ENCODE measurements at places on chromosomes 4 and X.

GRCh38 chr4:35102066-35102465 is 1142.2 kb downstream of the ARAP2 start:
- DNase-seq = no peak

DNA sequence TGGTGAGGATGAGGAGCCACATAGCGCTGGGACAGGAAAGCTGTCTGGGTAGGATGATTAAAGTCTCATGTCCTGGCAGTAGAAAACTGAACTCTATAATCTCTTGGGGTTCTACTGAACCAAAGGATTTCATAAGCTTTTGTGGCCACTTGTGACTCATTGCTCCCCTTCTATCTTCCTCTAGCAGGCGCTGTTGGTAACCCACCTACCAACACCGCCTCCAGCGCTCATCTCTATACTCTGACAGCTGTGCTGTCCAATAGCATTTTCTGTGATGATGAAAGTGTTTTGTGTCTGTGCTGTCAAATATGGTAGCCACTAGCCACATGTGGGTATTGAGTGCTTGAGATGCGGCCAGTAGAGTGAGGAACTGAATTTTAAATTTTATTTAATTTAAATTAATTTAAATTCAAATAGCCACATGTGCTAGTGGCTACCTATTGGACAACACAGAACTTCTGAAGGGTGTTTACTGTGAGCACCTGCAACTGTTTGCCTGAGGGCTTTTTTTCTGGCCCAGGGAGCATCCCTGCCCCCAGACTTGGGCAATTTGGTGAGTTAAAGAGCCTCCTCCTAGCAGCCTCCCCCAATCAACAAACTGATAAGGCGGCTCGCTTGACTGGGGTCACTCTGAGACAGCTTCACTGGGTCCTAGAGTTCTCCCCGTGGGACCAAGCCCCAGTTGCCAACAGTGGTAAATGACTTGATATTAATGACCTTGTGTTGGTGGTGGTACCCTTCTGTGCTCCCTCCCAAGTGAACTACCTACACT is 169.2 kb upstream of the ATP6AP2 start:
- no peak for DNase-seq

DNA sequence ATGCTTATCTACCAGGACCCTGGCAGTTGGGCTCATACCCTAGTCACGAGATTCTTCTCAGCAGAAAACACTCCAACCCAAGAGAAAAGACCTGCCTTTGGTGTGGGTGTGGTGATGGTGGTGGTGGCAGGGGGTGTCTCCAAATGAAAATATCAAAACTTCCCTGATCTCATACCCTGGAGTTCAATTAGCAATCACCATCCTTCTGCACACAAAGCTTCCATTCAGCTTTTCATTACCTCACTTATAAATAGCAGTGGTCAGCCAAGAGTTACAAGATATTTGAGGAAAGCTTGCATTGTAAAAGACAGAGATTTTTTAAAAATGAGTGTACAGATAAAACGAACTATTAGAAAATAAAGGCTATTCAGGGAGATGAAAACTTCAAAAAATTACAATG is 580.8 kb upstream of the MAGEB2 start:
- DNase-seq = no peak

GRCh38 chrX:13365161-13365560 is 45.3 kb upstream of the ATXN3L start:
- DNase-seq = no peak

- DNase-seq = no peak
Observed at GRCh38 chr4:113684534-113685091, 76.9 kb downstream of the CAMK2D start.

DNA sequence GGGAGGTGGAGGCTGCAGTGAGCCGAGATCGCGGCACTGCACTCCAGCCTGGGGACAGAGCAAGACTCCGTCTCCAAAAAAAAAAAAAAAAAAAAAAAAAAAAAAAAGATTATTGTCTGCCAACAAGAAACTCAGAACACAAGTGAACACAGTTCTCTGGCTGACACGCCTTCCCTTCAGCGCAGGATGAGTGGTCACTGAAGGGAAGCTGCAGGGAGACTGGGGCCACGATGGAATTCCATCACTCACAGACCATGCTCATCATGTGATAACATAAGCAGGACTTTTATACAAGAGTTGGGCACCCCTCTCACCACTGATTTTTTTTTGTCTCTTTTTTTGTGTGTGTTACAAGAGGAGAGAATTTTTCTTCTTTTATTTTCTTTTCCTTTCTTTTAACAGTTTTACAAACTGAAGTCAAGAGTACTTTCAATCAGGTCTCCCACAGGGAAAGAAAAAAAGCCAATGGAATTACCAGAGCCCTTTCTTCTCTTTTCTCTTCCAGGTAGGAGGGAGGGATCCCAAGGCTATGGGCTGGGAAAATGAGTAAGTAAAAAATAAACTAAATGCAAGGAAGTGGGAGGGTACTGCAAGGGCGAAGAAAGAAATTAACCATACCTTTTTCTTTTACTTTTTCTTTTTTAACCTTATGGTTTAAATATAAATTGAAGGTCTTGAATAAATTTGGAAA is 435.6 kb downstream of the GPM6A start:
- no peak for DNase-seq

GRCh38 chrX:104618106-104618895 is 52.3 kb downstream of the IL1RAPL2 start:
- no peak for DNase-seq

GRCh38 chr4:48483777-48484493 is 792 bp downstream of the SLC10A4 start:
- DNase-seq = peak; percentile 12

DNA sequence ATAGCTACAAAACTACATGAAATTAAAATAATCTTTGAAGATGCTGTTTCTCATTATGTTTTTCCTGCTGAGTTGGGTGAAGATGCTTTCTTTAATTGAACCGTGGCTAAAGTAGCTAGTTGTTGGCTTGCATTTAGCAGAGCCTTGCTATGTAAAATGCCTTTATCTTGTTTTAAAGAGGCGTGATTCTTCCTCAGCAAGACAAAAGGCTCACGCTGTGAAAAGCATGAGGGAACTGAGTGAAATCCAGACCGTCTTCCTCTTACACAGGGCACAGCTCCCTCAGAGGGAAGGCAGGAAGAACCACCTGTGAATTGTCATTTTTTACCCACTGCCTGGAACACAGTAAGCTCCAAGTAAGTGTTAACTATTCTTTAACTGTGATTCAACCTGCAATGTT is 39.0 kb upstream of the ZNF518B start:
- DNase-seq = no peak

DNA sequence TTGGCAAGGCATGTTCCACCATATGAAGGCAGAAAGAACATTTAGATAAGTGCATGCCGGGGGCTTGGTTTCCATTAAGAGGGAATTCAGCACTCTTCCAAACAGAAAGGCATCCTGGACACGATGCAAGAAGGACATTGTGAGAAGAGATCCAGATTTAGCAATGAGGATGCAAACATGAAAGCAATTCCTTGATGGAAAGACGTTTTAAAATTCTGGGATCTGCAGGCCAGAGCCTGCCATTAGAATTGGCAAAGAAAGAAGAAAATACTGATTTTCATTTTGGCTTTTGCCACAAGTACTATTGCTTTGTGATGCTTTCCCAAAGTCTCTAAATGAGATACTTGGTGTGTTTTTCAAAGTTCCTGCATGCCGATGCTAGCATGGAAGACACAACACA is 367.6 kb downstream of the PPP3CA start:
- no peak for DNase-seq

DNA sequence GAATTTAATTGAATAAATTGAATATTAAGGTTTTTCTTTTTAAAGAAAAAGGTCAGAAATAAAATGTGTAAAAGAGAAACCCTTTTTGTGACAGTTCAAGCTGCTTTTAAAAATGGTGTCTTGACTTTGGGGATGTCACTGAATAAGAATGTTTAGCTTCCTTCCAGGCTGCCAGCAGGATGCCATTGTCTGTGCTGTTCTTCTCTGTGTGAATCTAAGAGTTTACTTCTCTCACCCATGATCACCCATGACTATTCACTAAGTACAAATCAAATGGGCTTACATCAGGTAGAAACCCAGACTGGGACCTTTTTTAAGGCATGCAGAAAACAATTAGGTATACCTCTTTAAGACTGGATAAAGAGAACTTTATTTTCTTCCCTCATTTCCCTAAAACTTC is 115.3 kb downstream of the DACH2 start:
- DNase-seq = no peak

DNA sequence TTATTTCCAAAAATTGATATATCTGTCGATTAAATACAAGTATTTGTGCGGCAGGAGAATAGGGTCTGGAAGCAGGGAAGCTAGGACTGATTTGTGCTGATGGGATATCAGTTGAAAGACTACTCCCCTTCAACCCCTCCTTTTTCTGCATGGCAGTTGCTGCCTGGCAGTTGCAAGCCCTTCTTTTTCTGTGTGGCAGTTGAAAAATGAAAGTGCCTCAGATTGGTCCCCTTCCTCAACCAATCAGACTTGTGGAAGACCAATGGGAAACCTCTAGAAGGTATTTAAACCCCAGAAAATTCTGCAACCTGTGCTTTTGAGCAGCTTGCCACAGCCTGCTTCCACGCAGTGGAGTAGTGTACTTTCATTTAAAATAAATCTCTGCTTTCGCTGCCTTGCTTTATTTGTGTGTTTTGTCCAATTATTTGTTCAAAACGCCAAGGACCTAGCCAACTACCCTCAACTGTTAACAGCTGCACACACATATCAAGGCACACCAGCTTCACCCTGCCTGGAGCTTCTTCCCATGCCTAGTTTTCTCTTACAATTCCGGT is 1.5 kb upstream of the TMA16 start:
- DNase-seq = no peak

GRCh38 chr4:56434599-56435139 is 746 bp downstream of the PPAT start:
- DNase-seq = no peak

All from stimulated activated naive CD4-positive, alpha-beta T cell (primary cell).